SW 1271 (cell line): ENCODE measurements at places on chromosomes 2 and 18.

GRCh38 chr2:18426174-18426573, 134.3 kb downstream of the RDH14 start:
- DNase-seq = no peak

- no peak for DNase-seq
Measured at GRCh38 chr2:78768016-78768415, 257.5 kb upstream of the REG3G start.

- no peak for DNase-seq
Measured at GRCh38 chr2:143420313-143420712, 291.1 kb downstream of the ARHGAP15 start.

DNA sequence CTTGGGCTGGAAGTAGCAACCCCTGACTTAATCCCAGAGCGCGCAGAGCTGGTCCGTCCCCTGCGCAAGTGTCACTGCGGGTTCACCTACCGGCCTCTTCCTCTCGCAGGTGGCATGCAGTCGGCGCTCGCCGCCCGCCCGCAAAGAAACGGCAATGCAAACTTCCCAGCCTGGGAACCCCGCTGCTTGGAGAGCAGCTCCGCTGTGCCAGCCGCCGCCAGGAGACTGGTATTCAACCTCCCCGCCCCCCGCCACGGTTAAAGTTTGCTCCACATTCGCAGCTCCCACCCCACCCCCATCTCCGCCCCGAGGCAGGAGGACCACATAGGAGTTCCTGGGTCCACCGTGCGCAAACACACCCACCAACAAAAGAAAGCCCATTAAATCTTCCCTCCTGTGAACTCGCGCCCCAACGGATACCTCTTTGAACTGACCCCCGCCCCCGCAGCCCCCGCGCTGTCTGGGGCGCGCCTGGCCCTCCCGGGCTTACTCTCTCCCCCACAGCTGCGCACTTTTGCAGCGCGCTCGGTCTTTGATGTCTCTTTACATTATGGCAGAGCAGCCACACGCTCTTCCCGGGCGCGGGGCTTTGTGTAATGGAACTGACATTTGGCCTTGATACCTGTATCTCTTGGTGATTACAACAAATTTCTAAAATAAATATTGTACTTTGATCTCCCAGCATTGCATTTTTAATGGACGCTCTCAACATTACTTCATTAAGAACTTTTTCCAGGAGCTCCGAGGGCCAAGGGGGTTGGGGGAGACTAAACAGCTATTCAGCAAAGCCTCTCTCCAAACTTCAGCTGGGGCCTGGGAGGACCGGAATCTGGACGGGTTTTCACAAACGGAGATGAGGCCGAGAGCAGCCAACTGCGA, 3.1 kb upstream of the SP5 start:
- no peak for DNase-seq

DNA sequence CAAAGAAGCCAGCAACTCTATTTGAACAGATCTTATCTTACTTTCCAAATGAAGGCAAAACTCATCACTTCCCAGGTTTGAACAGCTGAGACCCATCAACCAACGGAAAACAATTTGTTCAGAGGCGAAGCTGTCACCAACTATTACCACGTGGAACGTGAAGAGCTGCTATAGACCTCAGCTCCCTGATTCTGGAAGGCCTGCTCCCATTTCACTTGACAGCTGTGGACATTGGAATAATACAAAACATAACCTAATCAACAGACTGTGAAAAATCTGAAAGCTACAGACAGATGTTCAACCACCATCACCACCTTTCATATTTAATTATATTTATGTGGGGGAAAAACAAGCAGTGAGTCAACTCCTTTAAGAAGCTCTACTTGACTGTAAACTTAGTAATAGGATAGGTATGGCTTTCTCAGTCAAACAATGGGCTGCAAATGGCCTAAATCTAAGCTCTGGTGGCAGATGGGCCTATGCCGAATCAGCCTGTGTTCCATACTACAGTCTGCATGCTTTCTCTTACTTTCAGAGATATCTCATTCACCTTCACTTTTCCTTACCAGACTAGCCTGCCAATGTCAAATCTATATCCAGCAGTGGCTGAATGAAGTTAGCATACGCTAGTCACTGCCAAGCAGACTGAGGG, 896.4 kb downstream of the TDRD15 start:
- no peak for DNase-seq

- DNase-seq = no peak
Measured at GRCh38 chr2:194301946-194302345, 1355.1 kb upstream of the SLC39A10 start.

DNA sequence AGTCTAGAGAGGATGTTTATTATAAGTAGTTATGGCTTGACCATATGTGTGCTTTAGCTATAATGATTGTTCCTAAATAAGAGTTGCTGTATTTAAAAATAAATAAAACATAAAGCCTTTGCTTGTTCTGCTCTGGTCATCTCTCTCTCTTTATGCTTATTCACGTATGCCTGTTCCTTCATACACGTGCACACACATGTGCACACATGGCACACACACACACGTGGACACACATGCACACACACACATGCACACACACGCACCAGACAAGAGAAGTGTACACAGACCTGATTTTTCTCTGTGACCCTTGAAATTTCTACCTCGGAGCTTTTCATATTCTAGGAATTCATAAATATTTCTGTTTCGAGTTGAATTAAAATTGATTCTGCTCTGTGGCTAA, 658.2 kb upstream of the SALL3 start:
- no peak for DNase-seq
